ENCODE measurements at places on chromosomes 2 and 18.

DNA sequence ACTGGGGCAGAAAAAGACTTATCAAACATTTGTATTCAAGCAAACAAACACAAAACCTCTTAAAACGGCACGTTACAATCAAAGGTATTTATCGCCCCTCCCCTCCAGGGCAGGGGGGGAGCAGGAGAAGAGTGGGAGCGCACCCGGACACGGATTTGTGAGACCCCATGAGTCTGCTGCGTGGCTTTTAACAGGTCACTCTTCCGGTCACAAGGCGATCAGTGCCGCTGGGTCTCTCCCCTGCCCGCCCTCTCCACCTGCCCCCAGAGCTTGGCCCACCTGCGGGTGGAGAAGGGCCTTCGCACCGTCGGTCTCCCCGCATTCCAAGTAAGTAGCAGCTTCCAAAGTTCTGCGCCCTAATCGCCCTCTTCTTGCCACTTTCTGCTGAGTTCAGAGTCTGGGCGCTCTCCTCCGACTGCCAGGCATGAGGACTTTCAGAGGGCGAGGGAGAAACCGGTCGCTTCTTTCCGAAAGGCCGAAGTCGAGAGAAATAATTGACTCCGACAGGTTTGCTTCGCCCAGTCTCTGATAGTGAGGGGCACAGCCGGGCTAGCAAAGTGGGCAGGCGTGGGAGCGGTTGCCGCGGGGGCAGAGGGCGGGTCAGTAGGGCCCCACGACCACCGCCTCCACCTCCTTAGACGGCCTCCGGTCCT is 800 bp downstream of the RPRM start:
- DNase-seq, result no peak

DNA sequence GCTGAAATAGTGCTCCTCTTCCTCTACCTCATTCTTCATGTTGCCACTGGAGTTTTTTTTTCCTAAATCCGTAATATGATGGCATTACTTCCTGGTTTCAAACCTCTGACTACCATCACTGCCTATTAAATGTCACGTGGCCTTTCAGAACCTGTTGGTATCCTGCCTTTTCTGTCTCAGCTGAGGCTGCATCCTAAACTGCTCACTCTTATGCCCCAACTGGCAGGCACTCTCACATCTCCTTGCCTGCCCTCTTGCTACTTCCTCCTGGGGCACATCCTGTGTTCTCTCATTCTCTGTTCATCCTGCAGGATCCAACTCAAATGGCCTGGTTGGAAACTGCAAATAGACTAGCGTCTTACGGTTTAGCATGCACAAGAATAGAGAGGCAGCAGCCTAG is 468.1 kb upstream of the FANCL start:
- DNase-seq, result no peak

DNA sequence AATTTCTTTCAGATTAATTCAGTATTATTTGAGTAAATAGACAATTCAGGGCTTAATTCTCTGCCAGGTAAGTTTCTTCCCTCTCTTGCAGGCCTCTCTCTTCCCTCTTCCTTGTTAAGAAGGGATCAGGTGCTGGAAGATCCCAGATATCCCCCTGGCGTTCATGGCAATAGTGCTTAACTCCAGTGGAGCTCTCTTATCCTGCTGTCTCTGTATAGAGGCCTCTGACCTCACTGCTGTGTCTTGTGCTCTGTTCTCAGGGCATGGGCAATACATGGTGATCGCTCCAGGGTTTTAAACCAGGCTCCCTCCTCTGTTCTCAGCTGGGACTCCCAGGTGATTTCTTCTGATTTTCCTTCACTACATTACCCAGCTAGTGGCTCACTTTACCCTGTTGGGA is 226.8 kb downstream of the MC4R start:
- no peak for DNase-seq

- DNase-seq, result no peak
Observed at GRCh38 chr2:69560147-69560482, 83.4 kb downstream of the AAK1 start.

GRCh38 chr2:191533693-191534180 is 144.2 kb upstream of the NABP1 start:
- DNase-seq, result no peak

- DNase-seq, result no peak
Observed at GRCh38 chr2:80117401-80117800, 187.2 kb downstream of the LRRTM1 start.

DNA sequence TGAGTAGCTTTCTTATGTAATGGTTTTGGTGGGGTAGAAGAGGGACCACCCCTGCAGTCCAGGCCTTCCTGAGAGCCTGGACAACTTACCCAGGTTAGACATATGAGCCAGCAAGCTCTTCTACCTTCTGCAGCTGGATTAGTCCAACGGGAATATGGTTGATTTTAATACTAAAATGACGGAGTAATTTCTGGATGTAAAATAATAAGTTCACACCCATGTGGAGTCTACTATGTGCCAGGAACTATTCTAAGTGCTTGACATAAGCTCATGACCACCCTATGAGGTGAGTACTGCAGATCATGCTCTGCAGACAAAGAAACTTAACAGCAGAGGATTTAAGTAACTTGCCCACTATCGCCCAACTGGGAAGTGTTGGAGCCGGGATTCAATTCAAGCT is 45.5 kb downstream of the DPP4 start:
- no peak for DNase-seq

GRCh38 chr2:138712212-138712979 is 67.8 kb downstream of the NXPH2 start:
- DNase-seq, result no peak

GRCh38 chr2:9780368-9781130 is 62.7 kb upstream of the TAF1B start:
- DNase-seq, result no peak

GRCh38 chr2:198456418-198456817 is 652.0 kb downstream of the PLCL1 start:
- DNase-seq, result no peak

- no peak for DNase-seq
Observed at GRCh38 chr18:44799907-44800421, 119.3 kb downstream of the SETBP1 start.

DNA sequence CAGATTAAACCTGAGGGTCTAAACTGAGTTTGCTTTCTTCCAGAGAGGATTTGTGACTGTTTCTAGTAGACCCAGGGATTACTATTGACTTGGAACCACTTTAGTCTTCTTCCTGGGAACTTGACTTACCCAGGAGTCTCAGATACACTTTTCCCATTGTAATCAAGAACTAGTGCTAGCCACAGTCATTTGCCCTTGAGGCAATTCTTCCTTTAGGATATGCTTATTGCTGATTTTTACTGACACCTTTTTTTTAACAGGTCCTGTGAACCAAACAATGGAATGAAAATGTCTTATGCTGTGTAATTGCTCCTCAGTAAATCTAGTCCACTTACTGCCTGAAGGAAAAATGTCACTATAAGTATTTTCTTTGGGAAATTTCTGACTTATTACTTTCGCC is 78.3 kb downstream of the TAF4B start:
- no peak for DNase-seq

GRCh38 chr2:37648331-37649011 is 23.0 kb downstream of the CDC42EP3 start:
- DNase-seq, result peak; percentile 45

DNA sequence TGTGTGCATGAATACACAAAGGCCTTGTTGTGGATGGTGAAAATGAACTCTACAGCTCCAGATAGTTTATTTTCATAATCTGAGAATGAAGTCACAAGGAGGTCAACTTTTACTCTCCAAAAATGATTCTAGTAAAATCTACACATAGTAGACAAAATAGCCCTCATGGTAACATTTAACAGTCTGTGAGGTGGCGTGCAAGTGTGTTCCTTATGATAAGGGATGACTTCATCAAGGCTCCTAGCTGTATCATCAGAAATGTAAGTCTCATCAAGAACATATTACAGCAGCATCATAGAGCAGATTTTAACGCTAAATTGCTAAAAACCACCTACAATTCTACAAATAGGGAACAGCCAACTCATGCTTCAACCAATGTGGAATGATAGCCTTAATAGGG is 72.3 kb upstream of the RIOK3 start:
- no peak for DNase-seq

GRCh38 chr2:182410120-182410519 is 16.7 kb downstream of the PDE1A start:
- DNase-seq, result no peak

GRCh38 chr2:170739048-170739447 is 23.9 kb downstream of the SP5 start:
- DNase-seq, result no peak

GRCh38 chr2:71332435-71332796 is 834 bp downstream of the ZNF638 start:
- no peak for DNase-seq

GRCh38 chr18:29928081-29928480 is 1114.5 kb downstream of the DSC3 start:
- DNase-seq, result no peak

DNA sequence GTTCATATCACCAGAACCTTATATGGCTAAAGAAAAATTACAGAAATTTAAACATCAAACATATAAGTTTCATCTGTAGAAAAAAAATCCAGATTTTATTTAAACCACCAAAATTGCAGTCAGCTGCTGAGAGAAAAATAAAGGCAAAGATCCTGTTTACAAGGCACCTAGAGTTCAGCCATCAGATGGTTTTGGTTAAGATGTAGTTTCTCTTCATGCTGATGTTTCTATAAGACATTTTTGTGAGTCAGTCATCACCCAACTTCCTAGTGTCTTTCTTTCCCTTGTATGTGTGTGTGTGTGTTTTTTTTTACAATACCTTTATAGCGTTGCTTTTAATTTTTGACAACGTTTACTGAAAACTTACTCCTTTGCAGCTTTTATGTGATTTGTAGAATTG is 26.1 kb upstream of the MMADHC start:
- DNase-seq, result no peak

GRCh38 chr2:24969784-24970183 is 2.0 kb downstream of the DNAJC27 start:
- DNase-seq, result no peak

All from GDM1 (cell line).